ENCODE measurements at places on chromosomes 5 and 9.

DNA sequence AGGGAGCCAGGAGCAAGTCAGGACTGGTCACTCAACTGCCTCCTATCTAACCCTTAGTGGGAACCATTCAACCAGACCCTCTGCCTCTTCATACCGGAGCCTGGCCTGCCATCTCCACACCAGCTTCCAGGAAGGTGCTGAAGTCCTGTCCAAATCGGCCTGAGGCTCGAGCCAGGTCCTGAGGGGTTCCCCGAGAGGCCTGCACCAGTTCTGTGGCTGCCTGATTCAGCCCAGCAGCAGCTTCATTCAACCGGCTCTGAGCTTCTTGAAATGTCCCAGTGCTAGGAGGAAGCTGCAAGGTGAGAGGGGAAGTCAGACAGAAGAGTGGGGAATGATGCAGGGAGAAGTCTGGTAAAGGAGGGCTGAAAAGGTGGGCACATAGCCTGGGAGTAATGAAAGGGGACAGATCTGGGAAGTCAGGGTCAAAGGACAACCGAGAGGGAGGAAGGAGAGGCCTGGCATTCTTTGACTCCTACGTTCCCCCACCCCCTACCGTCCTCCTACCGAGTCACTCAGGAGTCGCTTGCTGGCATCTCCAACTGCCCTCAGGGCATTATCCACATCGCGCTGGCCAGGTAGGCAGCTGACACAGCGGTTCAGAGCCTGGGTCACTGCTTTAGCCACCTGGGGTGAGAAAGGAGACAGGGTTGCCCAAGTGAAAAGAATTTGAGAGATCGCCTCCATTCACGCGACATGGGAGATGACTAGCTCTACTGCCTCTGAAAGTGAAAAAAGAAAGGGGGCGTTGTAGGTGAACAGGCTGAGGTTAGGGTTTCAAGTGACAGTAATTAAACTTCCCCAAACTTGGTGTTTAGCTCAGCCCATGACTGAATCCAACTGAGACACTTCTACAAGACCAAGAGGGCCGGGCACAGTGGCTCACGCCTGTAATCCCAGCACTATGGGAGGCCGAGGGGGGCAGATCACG, 20.2 kb downstream of the TLN1 start:
- DNase-seq = no peak

- no peak for DNase-seq
Observed at GRCh38 chr9:111744363-111744762, 50.4 kb downstream of the SHOC1 start.

GRCh38 chr9:89721176-89721700, 116.4 kb downstream of the GADD45G start:
- DNase-seq = no peak

DNA sequence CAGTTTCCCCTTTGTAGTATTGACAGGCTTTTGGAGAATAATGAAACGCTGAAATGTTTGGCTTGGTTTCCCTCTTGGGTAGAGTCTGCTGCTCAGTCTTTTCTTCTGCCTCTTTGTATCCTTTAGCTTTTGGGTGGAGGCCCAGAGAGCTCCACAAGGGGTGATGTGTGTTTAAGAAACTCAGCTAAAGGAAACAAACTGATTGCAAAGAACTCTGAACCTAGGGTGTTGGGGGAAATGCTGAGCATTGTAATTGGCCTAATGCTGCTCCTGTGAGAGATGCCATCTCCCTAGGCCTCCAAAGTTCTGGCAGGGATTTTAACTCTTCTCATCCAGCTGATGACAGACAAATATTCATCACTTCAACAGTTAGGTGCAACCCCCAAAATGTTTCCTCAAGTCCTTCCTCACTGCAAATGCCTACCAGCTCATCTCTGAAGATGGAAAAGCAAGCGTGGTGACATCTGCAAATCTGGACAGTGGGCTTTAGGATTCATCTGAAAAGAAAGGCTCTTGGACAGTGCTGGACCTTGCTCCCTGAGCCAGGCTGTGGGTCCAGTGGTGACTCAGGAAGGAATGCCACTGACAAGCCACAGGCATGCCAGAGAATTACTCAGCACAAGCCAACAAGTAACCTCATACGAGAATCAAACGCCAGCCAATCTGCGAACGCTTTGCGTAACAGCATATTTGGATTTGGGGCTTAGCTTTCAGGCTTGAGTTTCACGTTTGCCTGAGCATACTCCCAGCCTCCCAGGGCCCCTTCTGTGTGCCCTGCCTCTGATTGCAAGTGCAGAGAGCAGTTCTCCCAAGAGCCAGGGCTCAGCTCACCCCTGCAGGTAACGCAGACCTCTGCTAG, 30.5 kb upstream of the ZSWIM6 start:
- no peak for DNase-seq

DNA sequence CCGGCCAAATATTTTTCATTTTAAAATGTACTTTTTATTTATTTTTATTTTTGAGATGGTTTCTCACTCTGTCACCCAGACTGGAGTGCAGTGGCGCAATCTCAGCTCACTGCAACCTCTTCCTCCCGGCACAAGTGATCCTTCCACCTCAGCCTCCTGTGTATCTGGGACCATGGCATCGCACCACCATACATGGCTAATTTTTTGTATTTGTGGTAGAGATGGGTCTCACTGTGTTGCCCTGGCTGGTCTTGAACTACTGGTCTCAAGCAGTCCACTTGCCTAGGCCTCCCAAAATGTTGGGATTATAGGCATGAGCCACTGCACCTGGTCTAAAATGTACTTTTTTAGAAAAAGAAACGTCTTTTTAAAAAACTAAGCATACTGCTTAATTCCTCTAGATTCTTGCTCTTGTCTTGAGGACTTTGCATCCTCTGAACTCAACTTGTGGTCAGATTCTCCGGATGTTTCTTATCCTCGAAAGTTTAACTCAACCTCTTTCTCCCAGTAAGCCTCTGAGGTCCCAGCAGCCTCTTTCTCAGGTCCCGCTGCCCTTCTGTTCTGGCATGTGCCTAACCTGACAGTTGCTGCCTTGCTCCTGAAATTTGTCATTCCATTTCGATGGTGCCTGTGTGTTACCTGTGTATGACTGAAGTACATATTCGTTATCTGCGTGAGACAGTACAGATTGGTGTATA, 63.0 kb downstream of the TRIO start:
- DNase-seq = no peak

- DNase-seq = no peak
Observed at GRCh38 chr9:757246-757881, 84.1 kb upstream of the DMRT1 start.
